ENCODE measurements at places on chromosomes 2 and 18.

- DNase-seq: no peak
Observed at GRCh38 chr2:26735883-26736588, 28.0 kb upstream of the SLC35F6 start.

DNA sequence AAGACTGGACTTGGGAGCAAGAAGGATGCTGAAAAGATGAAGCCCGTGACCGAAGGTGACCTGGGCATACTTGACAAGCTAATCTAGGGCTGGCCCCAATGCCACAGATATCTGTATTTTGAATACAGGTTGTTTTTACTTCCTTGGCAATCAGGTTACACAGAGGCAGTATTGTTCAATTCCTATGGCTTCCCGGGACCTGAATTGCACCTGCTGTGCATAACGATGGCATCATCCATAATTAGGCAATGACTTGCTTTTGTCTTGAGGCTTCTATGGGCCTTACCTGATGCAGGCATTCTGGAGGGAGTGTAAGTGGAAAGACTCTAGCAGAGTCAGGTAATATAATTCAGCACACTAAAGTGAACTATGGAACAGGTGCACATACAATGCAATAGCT lies 60.6 kb upstream of the CUL3 start:
- DNase-seq: no peak

GRCh38 chr2:48395658-48396057 lies 134.3 kb upstream of the STON1 start:
- no peak for DNase-seq

DNA sequence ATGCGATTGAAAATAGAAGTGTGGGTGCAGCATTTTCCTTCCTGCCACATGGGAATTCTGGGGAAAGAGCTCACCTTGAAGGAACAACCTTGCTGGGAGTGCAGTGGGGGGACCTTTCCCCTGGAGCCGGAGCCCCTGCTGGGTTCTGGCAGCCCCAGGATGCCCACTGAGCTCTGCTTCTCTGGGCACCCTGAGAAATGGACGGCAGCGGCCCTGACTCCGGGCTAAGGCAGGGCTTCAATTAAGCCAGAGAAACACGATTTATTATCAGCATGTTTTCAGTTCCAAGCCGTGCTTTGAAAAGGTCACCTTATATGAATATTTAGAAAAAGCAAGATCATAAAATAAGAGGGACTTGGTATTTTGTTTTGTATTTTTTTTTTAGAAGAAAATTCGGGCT lies 68.5 kb downstream of the KLHL29 start:
- peak; percentile 61 for DNase-seq

GRCh38 chr2:187618813-187619212 lies 64.6 kb upstream of the TFPI start:
- no peak for DNase-seq

DNA sequence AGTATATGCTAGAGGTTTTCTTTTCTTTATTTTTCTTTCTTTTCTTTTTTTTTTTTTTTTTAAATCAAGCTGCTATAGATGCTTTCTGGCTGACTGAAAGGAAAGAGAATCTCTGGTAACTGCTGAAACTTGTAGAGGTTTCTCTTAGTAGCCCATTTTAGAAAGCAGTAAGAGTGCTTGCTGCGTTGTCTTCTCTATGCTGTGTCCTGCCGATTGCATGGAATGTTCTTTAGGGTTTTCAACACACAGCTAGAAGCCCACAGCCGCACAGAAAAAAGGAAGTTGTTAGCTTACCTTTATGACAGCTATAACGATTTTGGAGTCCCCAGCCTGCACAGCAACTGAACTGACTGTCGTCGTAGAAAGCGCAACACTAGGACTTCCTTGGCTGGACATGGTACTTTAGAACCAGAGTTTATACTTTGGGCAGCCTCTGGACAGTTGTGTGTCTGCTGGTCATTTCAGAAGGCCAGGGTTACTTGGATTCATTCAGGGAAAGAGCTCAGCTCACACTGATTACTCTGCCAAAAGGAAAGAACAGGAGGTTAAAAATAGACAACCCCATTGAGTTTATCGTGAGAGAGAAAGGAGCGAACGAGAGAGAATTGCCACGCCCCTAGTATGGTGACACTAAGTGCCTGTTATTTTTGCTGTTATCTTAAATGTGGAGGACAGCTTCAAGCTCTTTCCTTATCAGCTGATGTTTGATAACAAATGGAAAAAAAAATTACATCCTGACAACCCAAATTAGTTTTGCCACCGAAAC lies at the start of gene CCDC141:
TSS of gene CCDC141 (minus strand) at position 592 of the 766 bp plus-strand sequence. CDS start at position 396, 196 bp downstream.
- DNase-seq: no peak

GRCh38 chr18:55592572-55592971 lies 4.6 kb upstream of the TCF4 start:
- DNase-seq: no peak

All from coronary artery (tissue), 2 donors.